ENCODE measurements at places on chromosomes 7 and 10.

GRCh38 chr10:89926736-89927135 lies 225.3 kb downstream of the KIF20B start:
- no peak for DNase-seq

GRCh38 chr10:93629647-93630305 lies 17.4 kb downstream of the PDE6C start:
- DNase-seq: no peak

DNA sequence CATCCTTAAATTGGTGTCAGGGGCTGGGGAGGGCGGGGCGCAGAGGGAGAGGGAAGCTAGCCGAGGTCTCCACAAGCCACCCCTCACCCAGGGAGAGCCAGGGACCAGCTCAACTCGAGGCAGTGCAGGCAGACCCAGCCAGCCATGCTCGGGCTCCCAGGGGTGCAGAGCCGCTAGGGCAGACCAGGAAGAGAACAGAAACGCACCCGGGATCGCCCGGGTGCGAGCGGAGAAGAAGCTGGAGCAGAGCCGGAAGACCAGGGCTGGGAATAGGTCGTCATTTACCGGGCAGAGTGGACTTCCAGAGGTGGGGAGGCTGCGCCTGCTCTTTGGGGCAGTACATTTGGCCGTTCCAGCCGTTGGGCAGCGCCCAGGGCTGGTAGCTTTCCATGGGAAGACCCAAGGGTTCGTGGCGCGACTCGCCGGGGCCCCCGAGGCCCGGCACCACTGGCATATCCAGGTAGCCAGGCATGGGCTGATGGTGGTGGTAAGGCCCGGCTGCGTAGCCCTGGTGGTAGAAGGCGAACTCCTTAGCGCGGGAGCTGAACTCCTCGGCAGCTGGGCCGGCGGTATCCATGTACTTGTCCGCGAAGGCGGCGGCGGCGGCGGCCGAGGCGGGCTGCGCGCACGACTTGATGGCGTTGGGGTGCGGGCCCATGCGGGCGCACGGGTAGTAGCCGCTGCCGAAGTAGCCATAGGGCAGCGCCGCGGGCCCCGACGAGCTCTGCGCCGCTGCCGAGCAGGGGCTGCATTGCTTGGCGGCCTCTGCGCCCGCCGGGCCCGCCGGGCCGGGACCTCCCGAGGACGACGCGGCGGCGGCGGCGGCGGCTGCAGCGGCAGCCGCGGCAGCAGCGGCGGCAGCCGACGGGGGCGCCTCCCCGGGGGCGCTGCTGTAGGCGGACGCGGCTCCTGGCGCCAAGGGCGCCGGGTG lies 755 bp downstream of the HOXA13 start:
- peak; percentile 67 for DNase-seq

DNA sequence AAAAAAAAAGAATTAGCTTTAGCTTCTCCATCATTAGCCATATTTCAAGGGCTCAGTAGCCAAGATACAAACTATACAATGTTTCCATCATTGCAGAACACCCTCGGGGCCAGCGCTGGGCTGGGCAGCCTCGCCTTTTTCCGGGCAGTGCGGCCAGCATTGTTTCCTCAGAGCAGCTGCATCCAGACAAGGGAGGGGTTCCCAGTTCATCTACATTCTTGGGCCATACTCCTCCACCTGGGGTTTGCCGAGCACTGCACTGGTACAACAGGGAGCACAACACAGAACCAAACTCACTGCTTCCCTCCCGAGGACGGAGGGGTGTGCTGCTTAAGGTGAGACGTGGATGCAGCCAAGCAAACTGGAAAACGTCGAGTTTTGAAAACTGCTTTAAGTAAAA lies 2.4 kb upstream of the PKD1L1 start:
- peak; percentile 61 for DNase-seq

GRCh38 chr7:94149789-94150545 lies 145.8 kb upstream of the BET1 start:
- no peak for DNase-seq

DNA sequence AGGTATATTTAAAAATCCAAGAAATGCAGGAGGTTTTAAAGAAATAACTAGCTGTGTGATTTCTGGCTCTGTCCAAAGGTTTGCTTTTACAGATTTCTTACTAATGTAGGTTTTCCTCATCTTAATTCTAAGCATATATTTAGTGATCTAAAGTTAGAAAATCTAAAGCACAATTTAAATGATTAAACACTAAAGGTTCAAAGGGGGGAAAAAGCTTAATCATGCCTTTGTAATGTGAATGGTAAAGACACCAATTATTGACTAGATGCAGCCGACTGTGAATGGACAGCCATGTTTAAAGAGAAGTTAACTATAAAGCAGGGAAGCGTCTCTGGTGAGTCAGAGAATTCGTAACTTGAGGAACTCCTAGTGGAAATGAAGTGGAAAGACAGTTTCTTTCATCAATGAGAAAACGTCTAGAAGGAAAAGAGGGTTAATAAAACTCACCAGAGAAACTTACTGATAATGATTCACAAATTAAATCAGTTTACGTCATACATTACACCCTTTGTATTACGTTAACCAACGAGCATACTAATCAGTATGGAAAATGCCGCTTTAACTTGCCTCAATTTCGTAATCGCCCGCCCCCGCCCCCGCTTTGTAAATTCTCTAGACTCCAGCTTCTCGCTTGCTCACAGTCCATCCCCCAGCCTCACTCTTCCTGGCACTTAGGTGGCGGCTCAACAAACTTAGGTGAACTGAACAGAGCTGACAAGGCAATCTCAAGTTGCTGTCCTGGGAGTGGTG lies 1.1 kb upstream of the HBP1 start:
- DNase-seq: no peak

GRCh38 chr10:14146025-14146424 lies 184.7 kb downstream of the FRMD4A start:
- no peak for DNase-seq

DNA sequence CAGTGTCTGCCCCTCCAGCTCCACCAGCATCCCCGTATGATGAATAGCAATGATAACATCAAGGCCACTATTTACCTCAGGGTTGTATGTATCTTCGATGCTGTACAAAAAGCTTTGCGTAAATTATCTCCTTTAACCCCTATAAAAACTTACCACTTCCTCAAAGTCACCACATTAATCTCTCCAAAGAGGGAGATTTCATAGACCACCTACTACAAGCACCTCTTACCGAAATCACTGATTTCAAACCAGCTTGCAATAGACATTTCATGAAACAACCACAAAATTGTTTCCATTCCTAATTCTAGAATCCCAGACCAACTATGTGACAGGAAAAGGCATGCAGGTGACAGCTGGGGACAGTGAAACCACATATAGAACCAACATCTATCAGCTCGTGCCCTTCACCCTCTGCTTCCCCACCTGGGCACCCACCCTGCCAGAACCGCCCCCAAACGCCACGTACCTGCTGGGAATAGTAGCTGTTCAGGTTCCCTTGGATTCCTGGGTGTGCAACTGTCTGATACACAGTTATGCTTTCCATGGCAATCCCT lies 20.1 kb upstream of the MMP21 start:
- DNase-seq: no peak

DNA sequence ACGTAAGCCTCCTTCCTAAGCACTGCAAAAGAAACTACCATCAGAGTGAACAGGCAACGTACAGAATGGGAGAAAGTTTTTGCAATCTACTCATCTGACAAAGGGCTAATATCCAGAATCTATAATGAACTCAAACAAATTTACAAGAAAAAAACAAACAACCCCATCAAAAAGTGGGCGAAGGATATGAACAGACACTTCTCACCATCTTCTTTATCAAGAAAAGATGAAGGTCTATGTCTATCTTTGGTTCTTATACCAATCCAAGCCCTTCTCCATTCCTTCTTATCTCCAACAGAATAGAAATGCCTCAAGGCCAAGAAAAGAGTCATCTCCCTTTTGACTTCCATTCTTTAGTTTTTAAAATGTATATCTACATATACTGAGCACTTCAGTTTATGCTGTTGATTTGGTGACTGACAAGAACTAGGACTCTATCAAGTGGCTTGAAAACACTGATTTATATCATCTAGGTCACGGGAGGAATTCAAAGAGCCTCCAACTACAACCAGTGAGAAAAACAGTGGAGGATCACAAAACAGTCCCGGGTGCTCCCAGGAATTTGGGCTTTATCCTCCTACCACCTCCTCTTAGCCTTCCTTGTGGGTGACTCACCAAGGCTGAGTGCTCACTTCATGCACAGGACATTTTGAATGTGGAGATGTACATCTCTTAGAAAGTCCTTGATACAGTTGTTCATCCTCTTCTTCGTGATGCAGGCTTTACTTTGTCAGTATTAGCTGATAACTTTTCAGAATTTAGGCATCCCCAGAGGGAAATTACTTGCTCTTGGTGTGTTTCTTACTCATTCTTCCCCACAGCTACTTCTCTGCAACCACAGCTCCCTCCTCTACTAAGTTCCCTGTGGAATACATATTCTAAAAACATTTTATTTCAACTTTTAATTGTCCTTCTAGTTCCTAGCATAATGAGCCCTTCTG lies 15.4 kb downstream of the TAS2R41 start:
- no peak for DNase-seq

DNA sequence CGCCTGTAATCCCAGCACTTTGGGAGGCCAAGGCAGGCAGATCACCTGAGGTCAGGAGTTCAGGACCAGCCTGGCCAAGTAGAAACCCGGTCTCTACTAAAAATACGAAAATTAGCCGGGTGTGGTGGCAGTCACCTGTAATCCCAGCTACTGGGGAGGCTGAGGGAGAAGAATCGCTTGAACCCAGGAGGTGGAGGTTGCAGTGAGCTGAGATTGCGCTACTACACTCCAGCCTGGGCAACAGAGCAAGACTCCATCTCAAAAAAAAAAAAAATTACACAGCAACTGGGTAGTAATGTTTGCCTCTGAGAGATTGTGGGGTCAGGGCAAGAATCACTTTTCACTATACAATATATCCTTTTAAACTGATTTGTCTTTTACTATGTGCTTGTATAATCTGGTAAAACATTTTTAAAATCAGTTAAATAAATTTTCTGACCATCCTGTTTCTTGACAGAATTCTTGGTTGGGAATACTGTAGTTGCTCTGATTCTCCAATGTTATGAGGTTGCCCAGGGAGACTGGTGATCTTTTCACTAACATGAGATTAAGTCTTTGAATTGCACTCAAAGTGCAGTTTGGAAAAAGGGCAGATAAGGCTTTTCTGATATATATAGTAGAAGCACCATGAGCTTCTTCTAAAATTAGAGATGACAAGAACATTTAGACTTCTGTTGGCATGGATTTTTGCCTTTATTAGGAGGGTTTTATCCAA lies 1.5 kb downstream of the ENTPD7 start:
- DNase-seq: no peak

GRCh38 chr10:67779465-67780203 lies 58.4 kb downstream of the DNAJC12 start:
- DNase-seq: peak; percentile 39

- DNase-seq: peak; percentile 82
Measured at GRCh38 chr10:22615819-22616499, 98.4 kb downstream of the PIP4K2A start.

GRCh38 chr10:89251409-89252224 lies at the start of gene LIPA:
LIPA (minus strand) TSS chr10:89251775; CDS start chr10:89247648, 4,127 bp downstream.
- DNase-seq: peak; percentile 97

DNA sequence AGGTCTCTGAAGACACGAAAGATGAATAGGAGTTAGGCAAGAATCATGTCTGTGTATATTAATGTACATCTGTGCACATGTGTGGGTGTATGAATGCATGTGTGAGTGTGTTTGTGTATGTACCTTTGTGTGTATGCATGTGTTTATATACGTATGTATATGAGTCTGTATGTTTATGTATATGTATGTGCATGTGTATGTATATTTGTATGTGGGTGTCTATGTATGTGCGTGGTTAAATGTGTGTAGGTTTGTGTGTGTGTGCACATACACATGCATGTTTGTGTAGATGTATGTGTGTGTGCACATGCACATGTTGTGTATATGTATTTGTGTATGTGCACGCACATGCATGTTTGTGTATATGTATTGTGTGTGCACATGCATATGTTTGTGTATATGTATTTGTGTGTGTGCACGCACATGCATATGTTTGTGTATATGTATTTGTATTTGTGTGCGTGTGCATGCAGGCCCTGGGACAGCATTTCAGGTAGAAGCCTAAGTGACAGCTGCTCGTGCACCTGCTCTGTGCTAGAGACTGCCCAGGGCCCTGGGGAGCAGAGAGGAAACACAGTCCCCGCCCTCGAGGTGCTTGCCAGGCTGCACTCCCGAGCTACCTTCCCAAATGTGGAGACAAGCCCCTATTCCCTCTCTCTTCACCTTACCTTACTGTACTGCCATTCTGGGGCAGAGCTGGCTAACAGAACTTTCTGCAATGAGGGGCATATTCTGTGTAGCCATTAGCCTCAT lies 12.1 kb downstream of the PNLIPRP1 start:
- DNase-seq: no peak

- DNase-seq: no peak
Measured at GRCh38 chr10:61974601-61975390, 73.3 kb downstream of the ARID5B start.

DNA sequence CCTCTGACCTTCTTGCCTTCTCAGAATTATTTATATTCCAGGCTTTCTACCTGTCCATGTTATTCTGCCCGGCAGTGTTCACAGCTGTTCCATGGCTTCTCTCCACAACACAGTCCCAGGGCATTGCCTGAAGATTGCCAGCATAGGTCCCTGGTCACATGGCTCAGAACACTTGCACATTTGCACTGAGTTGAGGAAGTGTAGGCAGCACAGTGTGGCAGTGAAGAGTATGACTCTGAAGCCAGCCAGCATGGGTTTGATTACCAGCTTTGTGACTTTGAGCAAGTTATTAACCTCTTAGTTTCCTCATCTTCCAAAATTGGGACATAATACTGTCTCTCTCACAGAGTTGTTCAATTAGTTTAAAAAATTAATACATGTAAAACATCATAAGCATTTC lies 73.2 kb upstream of the NEUROD6 start:
- no peak for DNase-seq

DNA sequence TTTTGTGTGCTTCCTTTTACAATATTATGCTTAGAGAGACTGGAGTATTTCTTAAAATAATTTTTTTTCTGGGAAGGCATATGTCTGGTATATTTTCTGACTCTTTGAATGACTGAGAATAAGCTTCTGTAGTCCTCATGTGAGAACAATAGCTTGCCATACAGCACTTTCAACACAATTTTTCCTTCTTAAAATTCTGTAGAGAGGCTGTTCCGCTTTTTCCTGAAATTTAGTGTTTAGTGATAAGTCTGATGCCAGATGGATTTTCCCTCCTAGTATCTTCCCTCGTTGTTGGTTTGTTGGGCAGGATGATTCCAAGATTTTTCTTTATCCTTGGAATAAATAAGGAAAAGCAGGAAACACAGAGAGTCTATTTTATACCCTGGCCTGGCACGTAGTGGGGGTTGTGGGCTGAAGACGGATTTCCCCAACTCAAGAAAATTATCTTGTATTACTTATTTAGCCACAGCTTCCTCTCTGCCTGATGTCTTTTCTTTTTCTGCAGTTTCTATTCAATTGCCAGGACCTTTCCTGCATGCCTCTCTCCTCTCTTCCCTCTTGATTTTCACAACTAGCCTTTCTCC lies 111.2 kb downstream of the AOAH start:
- DNase-seq: no peak

GRCh38 chr7:131354390-131354789 lies 26.7 kb downstream of the MKLN1 start:
- no peak for DNase-seq

- peak; percentile 32 for DNase-seq
Measured at GRCh38 chr7:158252837-158253669, 334.6 kb downstream of the PTPRN2 start.

- peak; percentile 65 for DNase-seq
Measured at GRCh38 chr7:37920305-37920848, at the start of gene EPDR1. EPDR1 (plus strand) TSS chr7:37920640; CDS start chr7:37920940, 300 bp downstream.

- DNase-seq: no peak
Measured at GRCh38 chr7:44159824-44160630, 18.9 kb upstream of the MYL7 start.

- peak; percentile 50 for DNase-seq
Measured at GRCh38 chr7:157576415-157576814, 239.6 kb downstream of the DNAJB6 start.

- no peak for DNase-seq
Measured at GRCh38 chr10:70130878-70131559, 1.6 kb downstream of the AIFM2 start.

All from ELF-1 (cell line).